SK-N-SH (cell line): ENCODE measurements at places on chromosomes 11 and 22. TPM values are rescaled to one million over a fixed set of nuclear protein-coding genes. Genes with fewer than 3 reads are reported as not detected.
A peak's percentile ranks its signal among the peaks of the same experiment; 100 is the strongest.

The KCNA4 gene
- not detected in 2 replicates for polyA plus RNA-seq

The OR9G1 gene
- polyA plus RNA-seq = not detected in 2 replicates

The CNGA4 gene
- polyA plus RNA-seq = 0.08 and 0.13 TPM in 2 replicates

GRCh38 chr11:73532310-73532709, 65.6 kb downstream of the FAM168A start:
- no peak for DNase-seq
- no peaks in the 10 kb centered on the region for H3K27me3 ChIP-seq
- no peaks in the 10 kb centered on the region; the same call in 1 of the 2 replicates for H3K36me3 ChIP-seq
- H3K4me1 ChIP-seq = peaks cover 7% of the 10 kb centered on the region

The TUBA8 gene
- polyA plus RNA-seq = 1.7 and 2.1 TPM in 2 replicates

- DNase-seq = no peak
- no peak overlapping the region for H3K27ac ChIP-seq
- H3K4me3 ChIP-seq = no peak overlapping the region
- H3K27me3 ChIP-seq = no peaks in the 10 kb centered on the region
- H3K36me3 ChIP-seq = no peaks in the 10 kb centered on the region
Observed at GRCh38 chr11:117045956-117046355, 52.3 kb downstream of the SIK3 start.

- peak; percentile 82 for DNase-seq
- no peaks in the 10 kb centered on the region for H3K27me3 ChIP-seq
- peak overlapping the region; percentile 75 for H3K4me3 ChIP-seq
- peaks cover 9% of the 10 kb centered on the region; the same call in 1 of the 2 replicates for H3K36me3 ChIP-seq
- H3K4me1 ChIP-seq = peaks cover 33% of the 10 kb centered on the region; the same call in 1 of the 2 replicates
Observed at GRCh38 chr22:24156141-24156912, 25.0 kb upstream of the SUSD2 start.

The SPA17 gene
- polyA plus RNA-seq = 7.7 and 11.7 TPM in 2 replicates

The BSX gene
- polyA plus RNA-seq = 0.16 TPM in 1 of 2 replicates, not detected in the other

DNA sequence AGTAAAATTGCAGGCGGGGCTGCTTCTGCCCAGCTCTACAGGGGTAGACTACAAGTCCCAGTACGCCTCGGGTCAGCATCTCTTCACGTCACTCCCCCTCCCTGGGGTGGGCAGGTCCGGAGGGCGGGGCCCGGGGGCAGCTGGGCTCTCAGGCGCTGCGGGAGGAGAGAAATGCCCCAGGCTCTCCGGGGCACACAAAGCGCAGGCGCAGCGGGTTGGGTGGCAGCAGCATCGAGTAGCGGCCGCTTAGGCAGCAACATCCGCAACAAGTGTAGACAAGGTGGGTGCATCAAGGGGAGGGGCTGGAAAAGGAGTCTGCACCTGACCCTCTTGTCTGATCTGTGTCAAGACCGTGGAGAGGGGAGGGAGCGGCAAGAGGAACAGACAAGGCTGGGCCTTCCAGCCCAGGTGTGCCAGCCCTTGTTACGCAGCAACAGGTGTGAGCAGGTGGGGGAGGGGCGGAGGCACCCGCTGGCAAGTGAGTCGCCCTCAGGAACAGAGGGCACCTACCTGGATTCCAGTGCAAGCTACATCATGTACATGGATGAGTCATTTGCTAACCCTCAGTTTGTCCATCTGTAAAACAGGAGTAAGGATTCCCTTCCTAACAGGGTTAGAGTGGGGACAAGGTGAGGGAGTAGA, 1.2 kb downstream of the PLEKHB1 start:
- no peaks in the 10 kb centered on the region for H3K4me1 ChIP-seq
- H3K36me3 ChIP-seq = no peaks in the 10 kb centered on the region
- H3K27ac ChIP-seq = no peak overlapping the region

- DNase-seq = peak; percentile 14
- H3K27ac ChIP-seq = no peak overlapping the region
- no peaks in the 10 kb centered on the region for H3K4me1 ChIP-seq
- H3K4me3 ChIP-seq = no peak overlapping the region
- H3K36me3 ChIP-seq = no peaks in the 10 kb centered on the region
Observed at GRCh38 chr11:61914471-61915171, 2.7 kb downstream of the RAB3IL1 start.

DNA sequence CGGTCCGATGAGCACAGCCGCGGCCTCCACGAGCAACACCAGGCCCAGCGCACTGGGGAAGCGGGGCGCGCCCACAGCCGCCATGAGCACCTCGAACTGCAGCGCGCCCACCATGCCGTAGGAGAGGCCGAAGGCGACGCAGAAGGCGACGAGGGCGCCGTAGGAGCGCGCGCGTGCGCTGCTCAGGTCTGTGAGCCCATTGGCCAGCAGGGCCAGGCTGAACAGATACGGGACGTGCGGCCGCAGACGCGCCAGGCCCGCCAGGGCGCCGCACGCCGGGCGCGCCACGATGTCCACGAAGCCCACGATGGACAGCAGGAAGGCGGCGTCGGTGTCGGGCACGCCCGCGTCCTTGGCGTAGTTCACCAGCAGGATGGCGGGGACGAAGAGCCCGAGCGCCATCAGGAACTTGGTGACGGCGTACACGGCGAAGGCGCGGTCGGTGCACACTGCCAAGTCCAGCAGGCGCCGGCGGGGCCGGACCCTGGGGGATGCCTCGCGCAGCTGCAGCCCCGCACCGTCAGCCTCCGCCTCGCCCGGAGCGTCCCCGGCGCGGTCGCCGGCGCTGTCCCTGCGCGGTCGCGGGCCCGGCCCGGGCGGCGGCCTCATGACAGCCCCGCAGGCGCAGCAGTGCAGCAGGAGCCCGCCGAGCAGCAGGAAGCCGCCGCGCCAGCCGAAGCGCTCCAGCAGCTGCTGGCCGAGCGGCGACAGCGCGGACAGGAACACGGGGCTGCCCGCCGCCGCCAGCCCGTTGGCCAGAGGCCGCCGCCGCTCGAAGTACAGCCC, 2.9 kb downstream of the SLC16A8 start:
- no peak overlapping the region for H3K27ac ChIP-seq
- H3K36me3 ChIP-seq = no peaks in the 10 kb centered on the region

DNA sequence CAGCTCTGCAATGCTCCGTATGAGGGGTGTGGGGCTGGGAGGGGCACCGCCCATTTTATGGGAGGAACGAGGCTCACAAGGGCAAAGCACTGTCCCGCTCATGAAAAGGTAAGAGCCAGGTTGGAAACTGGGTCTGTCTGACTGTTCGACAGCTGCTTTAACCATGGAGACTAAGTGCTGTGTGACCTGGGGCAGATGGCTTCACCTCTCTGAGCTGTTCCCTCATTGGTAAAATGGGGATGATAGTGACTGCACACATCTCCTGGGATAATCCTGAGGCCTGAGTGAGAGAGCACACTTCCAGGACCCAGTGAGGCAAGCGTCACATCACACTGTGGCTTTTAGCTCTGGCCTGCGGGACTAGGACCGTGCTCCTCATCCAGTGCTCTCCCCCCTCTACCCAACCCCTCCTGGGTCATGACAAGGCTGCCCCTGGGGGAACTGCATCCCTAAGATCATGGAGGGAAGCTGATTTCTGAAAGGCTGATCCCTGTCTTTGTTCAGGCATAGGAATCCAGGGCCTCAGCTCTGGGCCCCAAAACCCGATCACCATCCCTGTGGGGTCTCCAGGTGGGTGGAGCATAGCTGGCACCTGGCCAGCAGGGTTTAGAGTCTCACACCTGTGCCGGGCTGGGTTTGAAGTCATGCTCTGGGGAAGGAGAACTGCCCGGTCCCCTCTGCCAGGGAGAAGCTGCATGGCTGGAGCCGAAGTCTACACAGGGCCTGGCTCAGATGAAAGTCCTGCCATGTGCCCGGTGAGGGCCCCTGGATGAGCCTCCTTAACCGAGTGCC, 21.3 kb downstream of the FGF3 start:
- no peak overlapping the region for H3K27ac ChIP-seq
- H3K4me1 ChIP-seq = no peaks in the 10 kb centered on the region
- DNase-seq = no peak
- no peaks in the 10 kb centered on the region for H3K27me3 ChIP-seq

GRCh38 chr11:22192289-22192641, 620 bp upstream of the ANO5 start:
- peak overlapping the region; percentile 73; the same call in 1 of the 2 replicates for H3K27ac ChIP-seq
- peak; percentile 52 for DNase-seq
- no peaks in the 10 kb centered on the region for H3K27me3 ChIP-seq
- H3K4me1 ChIP-seq = no peaks in the 10 kb centered on the region; the same call in none of the 2 replicates
- no peaks in the 10 kb centered on the region for H3K36me3 ChIP-seq
- H3K4me3 ChIP-seq = peak overlapping the region; percentile 52

- DNase-seq = peak; percentile 45
Observed at GRCh38 chr11:112570333-112570732, 309.7 kb upstream of the PLET1 start.

DNA sequence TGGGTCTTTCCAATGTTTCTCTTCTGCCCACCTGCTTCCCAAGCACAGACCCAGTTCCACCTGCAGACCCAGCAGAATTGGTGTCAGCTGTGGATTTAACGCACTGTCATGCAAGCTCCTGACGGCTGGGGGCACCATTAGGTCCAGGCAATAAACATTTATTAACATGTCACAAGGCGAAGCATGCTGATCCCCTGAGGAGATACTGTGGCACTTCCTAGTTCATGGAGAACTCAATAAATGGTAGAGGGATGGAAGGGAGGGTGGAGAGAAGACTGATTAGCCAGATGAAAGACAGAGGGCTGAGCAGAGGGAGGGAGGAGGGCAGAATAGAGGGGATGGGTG, 68.3 kb upstream of the TSPAN18 start:
- H3K27ac ChIP-seq = no peak overlapping the region
- H3K36me3 ChIP-seq = no peaks in the 10 kb centered on the region
- H3K4me1 ChIP-seq = no peaks in the 10 kb centered on the region
- peak; percentile 68 for DNase-seq

The LRRC74B gene
- polyA plus RNA-seq = 0.02 and 0.03 TPM in 2 replicates

DNA sequence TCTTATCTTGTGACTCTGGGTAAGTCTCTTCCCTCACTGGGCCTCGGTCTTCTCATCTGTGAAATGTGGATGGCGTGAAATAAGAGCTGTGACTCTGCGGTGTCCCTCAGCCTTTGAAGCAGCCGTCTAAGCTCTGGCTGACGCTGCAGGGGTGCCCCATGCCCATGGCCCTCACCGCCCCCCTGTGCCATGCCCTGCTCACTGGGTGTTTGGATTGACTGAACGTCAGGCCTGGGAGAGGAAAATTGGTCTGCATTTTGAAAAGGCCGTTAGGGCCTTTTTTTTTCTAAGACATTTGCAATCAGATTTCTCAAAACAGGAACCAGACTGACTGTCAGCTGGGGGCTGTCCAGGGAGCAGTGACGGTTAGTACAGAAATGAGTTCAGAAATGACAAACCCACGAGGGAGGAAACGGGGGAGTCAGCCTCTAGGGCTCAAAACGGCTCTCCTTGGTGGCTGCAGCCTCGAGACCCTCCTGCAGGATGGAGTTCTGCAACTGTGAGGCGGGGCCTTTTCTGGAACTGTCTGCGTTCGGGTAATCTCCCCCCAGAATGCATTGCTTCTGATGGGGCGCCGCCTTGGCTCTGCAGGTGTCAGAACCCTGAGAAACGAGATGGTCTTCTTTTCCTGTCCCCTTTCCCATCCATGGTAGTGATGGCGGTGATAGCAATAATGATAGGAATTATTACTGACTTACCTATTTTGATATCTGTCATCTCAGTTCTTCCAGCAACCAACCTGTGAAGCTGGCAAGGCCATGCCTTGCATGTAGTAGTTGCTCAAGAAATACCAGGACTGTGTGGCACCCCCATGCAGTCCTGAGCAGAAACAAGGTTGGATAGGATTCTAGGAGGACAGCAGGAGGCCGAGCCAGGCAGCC, 2.0 kb downstream of the GRK2 start:
- H3K27ac ChIP-seq = no peak overlapping the region
- DNase-seq = no peak
- H3K4me1 ChIP-seq = peaks cover 5% of the 10 kb centered on the region; the same call in 1 of the 2 replicates
- H3K36me3 ChIP-seq = no peaks in the 10 kb centered on the region

The LRRC4C gene
- polyA plus RNA-seq = 0.16 and 0.21 TPM in 2 replicates

The MIAT gene
- 5.4 and 10.4 TPM in 2 replicates for polyA plus RNA-seq

- H3K4me1 ChIP-seq = no peaks in the 10 kb centered on the region
- H3K27me3 ChIP-seq = no peaks in the 10 kb centered on the region
- DNase-seq = no peak
- no peaks in the 10 kb centered on the region for H3K36me3 ChIP-seq
- no peak overlapping the region for H3K4me3 ChIP-seq
Observed at GRCh38 chr11:97143463-97143862, 753.6 kb downstream of the JRKL start.

The POU2AF1 gene
- polyA plus RNA-seq = 0.05 and 0.07 TPM in 2 replicates

The MISFA gene
- polyA plus RNA-seq = 2.3 and 2.4 TPM in 2 replicates

DNA sequence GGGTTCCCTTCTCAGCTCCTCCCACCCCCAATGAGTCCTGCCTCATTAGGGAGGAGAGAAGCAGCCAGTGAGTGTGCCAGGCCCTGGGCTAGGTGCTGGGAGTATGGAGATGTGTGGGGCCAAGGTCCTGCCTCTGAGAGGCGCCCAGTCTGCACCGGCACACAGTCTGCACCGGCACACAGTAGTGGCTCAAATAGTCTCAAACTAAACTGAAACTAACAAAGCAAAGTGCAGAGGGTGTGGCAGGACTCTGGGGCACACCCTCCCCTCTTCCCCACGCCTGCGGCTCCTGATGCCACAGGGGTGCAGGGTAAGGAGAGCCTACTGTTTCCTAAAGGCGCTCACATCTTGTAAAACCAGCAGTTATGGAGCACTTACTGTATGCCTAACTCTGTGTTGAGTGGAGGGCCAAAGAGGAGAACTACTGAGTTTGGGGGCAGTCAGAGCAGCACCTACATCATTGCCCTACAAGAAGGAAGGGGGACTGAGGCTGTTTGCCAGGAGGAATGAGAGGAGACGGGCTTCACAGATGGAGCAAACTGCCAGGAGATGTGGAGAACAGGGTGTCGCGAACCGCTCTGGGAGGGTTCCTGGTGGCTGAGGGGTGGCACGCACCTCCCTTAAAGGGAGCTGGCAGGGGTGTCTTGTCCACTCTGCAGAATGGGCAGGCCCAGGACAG, 939 bp upstream of the SH3BP1 start:
- H3K36me3 ChIP-seq = peaks cover 3% of the 10 kb centered on the region; the same call in 1 of the 2 replicates
- H3K4me1 ChIP-seq = peaks cover 58% of the 10 kb centered on the region
- DNase-seq = no peak
- peak overlapping the region; percentile 66 for H3K4me3 ChIP-seq
- no peaks in the 10 kb centered on the region for H3K27me3 ChIP-seq

The OR8D1 gene
- not detected in 2 replicates for polyA plus RNA-seq

GRCh38 chr11:57330029-57330428, 5.3 kb upstream of the TNKS1BP1 start:
- H3K4me1 ChIP-seq = peaks cover 22% of the 10 kb centered on the region; the same call in 1 of the 2 replicates
- no peak overlapping the region for H3K27ac ChIP-seq
- no peaks in the 10 kb centered on the region for H3K27me3 ChIP-seq
- H3K4me3 ChIP-seq = no peak overlapping the region

- peak within 1 kb of the TSS; percentile 70 for H3K4me3 ChIP-seq
- DNase-seq = peak; percentile 92
- H3K27me3 ChIP-seq = no peaks in the 10 kb centered on the region
- H3K36me3 ChIP-seq = no peaks in the 10 kb centered on the region
Observed at GRCh38 chr22:21982338-21982965, at the start of gene TOP3B. Gene TOP3B (minus strand): TSS chr22:21982787. CDS start chr22:21975709, 7,078 bp downstream.
